Activated T-cell treated with anti-CD3 and anti-CD28 coated beads for 48 hours (primary cell): ENCODE measurements at places on chromosomes 11 and 22.

DNA sequence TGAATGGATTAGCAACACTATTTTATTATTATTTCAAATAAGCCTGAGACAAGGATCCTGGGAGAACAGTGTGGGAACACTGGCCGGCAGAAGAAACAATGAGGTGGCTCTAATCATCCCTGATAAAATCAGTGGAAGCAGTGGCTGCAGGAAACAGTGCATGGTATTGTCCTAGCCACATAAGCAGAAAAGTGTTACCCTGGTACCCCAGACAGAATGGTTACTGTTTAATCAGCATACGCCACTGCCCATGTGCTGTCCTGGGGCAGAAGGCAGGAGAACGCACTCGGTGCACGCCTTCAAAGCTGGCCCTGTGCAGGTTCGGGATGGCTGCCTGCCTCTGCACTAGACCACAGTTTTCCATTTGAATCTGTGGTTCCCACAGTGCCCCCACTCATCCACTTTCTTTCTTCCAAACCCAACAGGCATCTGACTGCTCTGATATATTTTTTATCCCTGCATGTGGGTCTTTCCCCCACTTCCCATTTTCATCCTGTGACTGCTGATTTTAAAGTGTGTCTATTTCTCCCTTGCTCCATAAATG, 25.7 kb downstream of the OPCML start:
- DNase-seq: no peak

GRCh38 chr22:49095366-49095765, 732.3 kb downstream of the BRD1 start:
- no peak for DNase-seq

- no peak for DNase-seq
These were observed 173.3 kb upstream of the PDGFD start for GRCh38 chr11:104337273-104337672.

- DNase-seq: no peak
These were observed 87.5 kb upstream of the TBCEL start for GRCh38 chr11:120936356-120936755.

DNA sequence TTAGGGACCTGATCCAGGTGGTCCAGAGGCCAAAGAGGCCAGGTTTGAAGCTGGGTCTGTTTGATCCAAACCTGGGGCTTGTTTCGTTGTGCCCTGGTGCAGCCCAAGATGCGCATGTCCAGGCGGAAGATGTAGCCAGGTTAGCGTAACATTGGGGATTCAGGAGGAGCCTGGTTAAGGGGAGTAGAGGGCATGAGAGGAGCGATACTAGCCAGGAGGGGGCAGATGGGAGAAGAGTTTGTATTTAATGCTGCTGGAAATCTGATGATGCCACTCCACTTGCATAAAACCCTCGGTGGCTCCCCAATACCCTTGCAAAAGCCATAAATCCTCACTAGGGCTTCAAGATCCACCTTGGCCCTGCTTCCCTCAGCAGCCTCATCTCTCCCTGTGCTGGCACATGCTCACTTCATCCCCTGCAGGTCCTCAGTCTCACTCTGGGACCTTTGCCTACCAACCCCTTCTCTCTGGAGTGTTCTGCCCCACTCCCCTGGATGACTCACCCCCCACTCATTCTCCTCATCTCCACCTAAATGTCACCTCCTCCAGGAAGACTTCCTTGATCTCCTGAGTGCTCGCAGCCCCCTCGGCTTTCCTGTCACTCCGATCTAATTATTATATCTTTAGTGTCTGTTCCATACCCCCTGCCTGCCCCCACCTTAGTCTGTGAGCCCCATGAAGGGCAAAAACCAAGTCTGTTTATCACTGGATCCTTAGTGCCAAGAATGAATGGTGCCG, 95.9 kb downstream of the MIAT start:
- no peak for DNase-seq

DNA sequence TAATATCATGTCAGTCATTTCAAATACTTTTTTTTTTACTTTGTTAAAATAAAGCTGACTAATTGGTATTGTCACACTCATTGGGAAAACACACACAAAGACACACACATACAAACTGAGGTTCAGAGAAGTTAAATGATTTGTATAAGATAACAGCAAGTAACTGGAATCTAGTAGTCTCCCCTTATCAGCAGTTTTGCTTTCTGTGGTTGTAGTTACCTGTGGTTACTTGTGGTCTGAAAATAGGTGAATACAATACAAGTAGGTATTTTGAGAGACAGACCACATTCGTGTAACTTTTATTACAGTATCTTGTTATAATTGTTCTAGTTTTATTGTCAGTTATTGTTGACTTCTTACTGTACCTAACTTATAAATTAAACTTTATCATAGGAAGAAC, 610.9 kb downstream of the CNTN5 start:
- DNase-seq: no peak

- no peak for DNase-seq
These were observed 650 bp upstream of the CHID1 start for GRCh38 chr11:911031-911889.

DNA sequence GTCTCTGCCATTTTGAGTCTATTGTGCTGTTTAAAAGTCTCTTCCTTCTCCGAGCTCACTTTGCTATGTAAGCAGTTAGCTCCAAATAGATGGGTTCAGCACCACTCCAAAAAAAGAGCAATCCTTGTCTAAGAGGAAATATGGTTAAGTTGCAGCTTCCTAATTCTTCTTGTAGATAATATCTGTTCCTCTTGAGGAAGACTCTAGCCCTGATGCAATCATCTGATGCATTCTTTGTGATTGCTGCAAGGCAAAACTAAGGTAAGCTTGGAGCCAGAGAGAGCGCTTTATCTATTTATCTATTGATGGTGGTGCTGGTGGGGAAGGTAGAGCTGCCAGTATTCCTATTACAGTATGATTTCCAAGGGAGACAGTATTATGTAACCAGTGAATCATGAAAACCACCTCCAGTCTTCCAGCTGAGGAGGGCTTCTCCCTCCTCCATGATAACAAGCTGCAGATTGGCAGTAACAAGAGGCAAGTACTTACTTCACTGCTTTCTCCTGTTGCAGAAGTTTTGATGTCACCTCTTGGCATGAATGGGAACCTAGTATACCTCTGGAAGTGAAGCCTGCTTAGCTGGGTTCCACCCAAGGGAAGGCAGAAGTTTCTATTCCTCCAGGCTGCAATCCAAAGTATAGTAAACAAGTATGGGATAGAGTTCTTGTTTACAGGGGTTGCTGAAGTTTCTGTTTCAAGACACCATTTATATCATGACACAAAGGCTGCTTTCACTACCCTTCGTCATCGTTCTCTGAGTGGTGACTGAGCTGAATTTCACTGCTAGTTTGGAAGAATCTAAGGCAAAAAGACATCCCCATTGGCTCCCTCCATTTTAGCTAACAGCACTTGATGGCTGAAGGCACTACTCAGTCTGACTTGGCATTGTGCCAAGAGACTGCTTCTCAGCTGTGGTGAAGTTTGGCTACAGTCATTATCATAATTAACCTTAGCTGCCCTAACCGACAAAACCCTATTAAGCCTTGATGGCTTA, 49.7 kb downstream of the FDX1 start:
- no peak for DNase-seq

DNA sequence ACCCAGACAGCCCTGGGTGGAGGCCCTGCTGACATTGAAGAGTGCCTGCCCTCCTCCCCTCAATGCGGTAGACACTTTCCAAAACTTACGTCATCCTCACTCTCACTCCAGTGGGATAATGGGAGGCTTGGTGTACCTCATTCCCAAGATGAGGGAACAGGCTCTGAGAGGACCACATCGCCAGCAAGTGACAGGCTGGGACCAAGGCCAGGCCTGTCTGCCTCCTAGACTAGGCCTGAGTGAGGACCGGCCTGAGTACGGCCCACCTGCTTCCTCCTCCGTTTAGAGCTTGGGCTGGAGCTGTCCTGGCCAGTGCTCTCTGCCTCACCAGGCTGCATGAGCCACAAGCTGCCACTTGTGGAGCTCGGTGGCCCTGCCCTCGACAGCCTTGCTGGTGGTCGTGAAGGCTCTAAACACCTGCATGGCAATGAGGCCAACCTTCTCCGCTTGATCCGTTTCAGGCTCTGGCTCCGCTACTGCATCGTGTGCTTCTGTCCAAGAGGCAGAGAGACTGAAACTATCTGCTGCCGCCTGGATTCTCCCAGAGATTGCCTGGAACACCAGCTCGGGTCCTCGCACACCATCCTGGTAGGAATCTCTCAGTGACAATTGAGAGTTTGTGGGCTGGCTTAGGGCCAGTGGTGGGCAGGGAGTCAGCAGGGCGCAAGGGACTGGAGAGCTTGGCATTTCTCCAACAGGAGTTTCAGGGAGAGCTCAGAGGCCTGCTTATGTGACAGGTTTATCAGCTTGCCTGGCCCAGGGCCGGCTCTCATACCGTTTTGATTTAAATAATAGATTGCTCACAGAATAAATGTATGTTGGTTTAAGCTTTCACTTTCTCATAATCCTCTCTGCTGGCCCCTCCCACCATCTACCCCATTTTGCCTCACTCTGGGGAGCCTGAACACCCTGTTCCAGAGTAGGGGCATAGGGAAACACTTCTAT, 9.4 kb downstream of the LRRC75B start:
- DNase-seq: no peak
